ENCODE measurements at places on chromosomes 3 and 15.
A peak's percentile ranks its signal among the peaks of the same experiment; 100 is the strongest.

DNA sequence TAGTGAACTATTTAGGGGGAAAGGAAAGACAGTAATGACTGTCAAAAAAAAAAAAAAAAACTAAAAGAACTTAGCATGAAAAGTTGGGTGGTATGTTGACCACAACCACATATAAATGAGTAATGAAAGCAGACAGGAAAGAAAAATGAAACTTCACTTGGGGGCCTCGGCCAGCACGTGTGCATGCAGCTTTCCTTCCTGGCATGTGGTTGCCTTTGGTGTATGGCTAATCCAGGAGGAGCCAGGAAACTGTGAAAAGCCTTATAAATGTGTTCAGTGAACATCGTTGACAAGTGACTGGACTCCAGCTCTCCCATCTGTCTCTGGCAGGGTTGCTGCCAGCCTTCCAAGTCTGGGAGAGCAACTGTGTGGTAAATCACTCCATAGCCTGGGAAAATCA lies 195.1 kb downstream of the DTWD1 start:
- DNase-seq = no peak

DNA sequence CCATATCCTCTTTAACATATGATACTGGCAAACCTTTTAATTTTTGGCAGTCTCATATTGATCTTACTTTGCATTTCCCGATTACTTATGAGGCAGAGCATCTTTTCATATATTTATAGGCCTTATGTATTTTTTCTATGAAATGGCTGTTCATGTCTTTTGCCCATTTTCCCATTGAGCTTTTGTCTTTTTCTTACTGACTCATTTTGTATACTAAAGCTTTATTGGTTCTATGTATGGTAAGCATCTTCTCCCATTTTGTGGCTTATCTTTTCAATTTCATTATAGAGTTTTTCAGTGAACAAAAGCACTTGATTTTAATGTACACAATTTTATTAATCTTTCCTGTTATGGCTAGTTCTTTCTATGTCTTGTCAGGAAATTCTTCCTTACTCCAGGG lies 17.2 kb downstream of the HDGFL3 start:
- no peak for DNase-seq

DNA sequence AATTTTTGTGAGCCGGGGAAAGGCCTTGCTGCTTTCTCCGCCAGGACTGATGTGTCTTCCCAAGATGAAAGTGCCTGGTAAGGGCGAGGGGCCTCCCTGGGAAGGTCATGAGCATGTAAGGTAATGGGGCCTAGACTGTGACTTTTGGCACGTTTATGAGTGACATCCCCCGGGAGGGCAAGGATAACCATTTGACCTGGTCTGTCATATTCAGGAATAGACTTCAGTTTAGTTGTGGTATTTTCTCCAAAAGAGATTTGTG lies 631 bp upstream of the CNBP start:
- DNase-seq = peak; percentile 27

DNA sequence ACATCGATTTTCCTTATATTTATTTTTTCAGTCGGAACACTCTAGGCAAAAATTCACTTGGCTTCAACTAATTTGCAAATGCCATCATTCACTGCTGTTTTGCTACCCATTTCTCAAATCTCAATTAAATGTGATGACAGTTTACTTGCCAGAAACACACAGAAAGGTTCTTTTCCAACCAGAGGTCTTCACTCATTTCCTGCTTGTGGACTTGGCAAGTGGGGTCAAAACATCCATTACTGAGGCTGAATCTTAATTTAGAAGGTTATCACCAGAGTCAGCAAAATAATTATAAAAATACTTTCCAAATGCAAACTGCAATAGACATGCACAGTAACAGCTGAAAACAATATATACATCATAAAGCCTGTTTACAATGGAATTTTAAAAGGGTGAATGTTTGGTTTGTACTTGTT lies 625.4 kb upstream of the TBL1XR1 start:
- no peak for DNase-seq

- no peak for DNase-seq
These were observed 40.7 kb upstream of the VILL start for GRCh38 chr3:37949866-37950265.

- DNase-seq = no peak
These were observed 22.0 kb upstream of the CYP11A1 start for GRCh38 chr15:74389241-74390048.

DNA sequence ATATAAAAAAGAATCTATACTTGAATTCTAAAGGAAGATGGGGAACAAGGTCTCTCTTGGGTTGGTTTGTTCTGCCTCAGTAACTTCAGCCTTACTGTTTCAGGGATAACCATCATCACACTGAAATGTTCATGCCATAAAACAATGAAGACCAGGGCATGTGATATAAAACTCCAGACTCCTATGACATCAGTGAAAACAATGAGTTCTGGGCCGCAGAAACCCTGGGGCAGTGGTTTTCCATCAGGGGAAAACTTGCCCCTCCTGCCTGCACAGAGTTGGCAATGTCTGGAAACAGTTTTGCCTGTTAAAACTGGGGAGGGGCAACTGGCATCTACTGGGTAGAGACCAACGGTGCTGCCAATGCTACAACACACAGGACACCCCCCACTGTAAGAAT lies 46.8 kb downstream of the CA12 start:
- no peak for DNase-seq

GRCh38 chr3:83890039-83890762 lies 1068.6 kb upstream of the CADM2 start:
- DNase-seq = no peak

DNA sequence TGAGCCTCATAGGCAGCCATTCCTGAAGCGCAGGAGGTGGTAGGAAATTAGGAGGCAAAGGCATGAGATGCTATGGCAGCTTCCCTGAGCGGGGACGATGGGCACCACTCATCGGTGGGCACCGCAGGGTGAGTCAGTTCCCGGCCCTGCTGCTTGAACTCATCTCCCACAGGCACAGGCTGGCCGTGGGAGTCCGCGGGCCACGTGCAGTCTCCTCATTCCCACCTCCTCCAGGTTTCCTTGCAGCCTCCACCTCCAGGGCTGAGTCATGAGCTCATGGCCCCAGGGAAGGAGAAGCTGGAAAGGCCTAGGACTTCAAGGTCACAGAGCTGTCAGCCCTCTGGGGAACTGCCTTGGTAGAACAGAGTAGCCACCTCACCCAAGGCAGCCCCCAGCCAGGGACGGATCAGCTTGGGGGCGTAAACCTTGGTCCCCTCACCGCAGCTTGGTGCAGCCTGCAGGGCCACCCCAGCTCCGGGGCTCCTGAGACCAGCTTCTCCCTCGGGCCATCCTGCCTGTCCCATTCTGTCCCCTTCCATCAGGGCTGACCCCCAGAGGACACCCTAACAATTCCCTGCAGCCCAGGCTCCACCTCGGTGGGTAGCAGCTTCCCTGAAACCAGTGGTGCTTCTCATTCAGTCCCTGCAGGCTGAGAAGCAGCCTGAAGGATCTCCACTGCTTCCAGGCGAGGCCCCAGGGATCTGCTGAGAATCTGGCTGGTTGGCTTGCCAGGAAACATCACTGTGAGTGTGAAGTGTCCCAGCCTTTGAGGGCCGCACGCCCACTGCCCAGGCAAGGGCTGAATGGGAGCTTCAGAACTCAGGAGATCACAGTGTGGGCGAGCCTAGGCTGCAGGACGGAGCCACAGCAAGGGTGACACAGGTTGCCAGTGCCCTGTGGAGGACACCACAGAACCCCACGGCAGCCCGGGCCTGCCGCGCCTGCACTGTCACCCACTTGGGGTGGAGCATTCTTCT lies 150.7 kb upstream of the MEF2A start:
- no peak for DNase-seq

DNA sequence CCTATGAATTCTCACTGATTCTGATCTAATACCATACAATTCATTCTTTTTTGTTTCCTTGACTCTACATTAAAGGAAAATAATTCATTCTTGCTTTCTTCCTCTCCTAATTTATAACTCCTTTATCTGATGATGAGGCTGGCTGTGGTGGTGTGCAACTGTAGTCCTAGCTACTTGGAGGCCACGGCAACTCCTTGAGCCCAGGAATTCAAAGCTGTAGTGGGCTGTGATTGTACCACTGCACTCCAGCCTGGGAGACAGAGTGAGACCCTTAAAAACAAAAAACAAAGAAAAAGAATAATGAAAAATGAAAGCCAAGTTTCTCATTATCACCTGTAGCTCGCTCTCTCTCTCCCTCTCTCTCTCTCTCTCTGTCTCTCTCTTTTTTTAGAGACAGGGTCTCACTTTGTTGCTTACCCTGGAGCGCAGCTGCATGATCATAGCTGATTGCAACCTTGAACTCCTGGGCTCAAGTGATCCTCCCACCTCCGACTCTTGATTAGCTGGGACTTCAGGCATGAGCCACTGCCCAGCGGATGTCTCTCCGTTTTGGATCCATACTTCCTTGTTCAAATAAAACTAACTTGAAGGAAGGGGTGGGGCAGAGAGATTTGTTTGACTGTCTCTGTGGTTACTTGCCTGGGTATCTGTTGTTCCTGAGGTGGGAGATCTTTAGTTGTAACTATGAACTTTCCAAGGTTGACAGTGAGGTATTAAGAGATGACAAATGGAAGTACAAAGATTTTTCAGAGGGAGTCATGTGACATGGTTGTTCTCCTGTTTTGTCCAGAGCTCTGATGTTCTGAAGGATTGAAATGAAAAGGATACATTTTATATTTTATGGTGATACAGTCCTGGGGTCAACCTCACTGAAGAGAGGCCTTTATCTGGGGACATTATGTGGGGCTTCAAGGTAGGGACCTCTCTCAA lies 46.9 kb downstream of the STARD9 start:
- no peak for DNase-seq

- DNase-seq = no peak
These were observed 387.6 kb upstream of the RGMA start for GRCh38 chr15:93476491-93477177.

DNA sequence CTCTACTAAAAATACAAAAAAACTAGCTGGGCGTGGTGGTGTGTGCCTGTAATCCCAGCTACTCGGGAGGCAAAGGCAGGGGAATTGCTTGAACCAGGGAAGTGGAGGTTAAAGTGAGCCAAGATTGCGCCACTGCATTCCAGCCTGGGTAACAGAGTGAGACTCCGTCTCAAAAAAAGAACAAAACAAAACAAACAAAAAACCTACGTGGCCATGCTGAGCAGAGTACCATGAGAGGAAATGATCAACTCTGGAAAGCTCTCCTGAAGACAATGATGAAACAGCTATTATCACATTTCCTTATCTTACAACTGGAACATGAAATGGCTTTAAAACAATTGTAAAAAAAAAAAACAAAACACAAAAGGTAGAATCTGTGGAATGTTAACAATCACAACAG lies 75.2 kb downstream of the CHSY1 start:
- no peak for DNase-seq

DNA sequence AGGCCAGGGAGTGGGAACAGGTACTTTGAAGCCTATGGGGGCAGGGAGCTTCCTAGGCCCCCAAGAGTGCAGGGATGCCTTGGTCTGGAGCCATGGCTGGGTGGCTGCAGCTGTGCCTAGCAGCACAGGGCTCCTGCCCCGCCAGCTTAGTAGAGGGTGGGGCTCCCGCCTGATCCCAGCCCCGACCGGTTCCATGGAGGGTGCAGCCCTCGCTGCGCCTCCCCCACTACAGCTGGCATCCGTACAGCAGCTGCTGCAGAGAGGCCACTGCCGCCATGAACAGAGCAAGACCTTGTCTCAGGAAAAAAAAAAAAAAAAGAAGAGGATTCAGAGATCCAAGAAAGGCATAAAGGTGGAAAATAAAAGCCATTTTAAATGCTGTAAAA lies 277.2 kb downstream of the UBE2E2 start:
- no peak for DNase-seq

All from nephron progenitor cell (in vitro differentiated cells).